ENCODE measurements at places on chromosomes 13 and 19.
A peak's percentile ranks its signal among the peaks of the same experiment; 100 is the strongest.

- H3K36me3 ChIP-seq = no peaks in the 10 kb centered on the region
- H3K4me3 ChIP-seq = no peak overlapping the region
- no peak overlapping the region for H3K27ac ChIP-seq
- H3K27me3 ChIP-seq = peaks cover 90% of the 10 kb centered on the region
Observed at GRCh38 chr13:78589206-78589605, 14.1 kb downstream of the POU4F1 start.

- no peaks in the 10 kb centered on the region for H3K36me3 ChIP-seq
- H3K4me1 ChIP-seq = peaks cover 32% of the 10 kb centered on the region
- no peak for DNase-seq
Observed at GRCh38 chr13:79782541-79783205, 301.7 kb downstream of the NDFIP2 start.

DNA sequence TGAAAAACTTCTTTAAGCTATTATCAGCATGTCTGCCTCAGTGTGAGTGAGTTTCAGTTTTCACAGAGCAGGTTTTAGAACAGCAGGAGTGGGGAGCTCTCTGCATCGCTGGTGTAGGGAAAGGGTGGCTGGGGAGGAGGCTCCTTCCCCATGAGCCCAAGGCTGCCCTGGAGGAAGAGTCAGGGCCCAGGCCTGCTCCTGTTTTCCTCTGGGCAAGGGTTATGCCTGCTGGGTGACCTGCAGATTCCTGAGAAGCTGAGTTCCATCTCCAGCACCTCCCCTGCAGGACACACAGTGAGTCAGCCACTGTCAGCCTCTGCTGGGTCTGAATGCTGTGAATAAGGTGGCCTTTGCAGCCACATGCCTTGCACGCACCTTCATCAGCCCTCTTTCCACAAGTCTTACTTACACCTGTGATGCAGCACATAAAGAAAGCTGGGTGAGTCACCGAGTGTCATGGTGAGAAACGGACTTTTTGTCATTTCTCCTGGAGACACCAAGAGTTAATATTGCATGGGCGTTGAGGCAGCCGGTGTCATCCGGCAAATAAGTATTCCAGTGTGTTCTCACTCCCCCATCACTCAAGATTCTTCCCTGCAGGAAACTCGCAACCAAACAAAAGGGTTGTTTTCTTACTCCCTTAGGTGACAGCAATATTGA, 186.4 kb upstream of the KL start:
- H3K4me3 ChIP-seq = peak overlapping the region; percentile 40
- no peak for DNase-seq
- no peaks in the 10 kb centered on the region for H3K36me3 ChIP-seq
- no peaks in the 10 kb centered on the region for H3K27me3 ChIP-seq
- peak overlapping the region; percentile 54 for H3K27ac ChIP-seq

DNA sequence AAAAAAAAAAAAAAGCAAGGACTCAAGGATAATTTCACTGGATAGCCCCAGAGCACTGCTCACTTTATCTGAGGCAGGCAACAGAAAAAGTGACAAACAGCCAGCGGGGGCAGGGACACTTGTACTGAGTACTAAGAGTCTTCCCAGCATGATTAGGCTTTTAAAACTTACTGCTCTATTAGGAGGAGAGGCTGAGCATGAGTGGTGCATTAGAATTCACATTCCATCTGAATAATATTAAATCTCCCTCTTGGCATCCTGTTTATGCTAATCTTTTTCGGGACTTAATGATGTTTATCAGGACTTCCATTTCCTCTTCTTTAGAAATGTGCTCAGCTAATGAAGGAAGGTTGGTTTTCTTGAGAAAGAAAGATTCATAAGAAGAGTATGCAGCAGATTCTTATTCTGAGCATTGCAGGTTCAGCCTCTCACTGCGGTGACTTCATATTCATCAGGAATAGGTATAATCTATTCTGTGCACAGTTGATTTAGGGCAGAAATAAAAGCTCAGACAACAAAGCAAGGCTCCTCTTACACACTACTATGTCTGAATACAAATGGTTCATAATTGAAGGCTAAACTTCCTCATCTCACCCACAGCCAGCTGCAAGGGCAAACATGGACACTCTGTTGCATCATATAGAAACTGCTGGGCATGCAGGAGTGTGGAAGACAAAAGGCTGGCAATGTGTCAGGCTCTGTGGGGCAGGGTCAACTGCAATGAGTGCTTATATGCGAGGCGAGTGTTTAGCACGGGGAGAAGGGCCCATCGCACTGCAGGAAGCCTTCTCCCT, 107.0 kb downstream of the KL start:
- no peaks in the 10 kb centered on the region for H3K27me3 ChIP-seq
- peaks cover 76% of the 10 kb centered on the region for H3K4me1 ChIP-seq
- no peak for DNase-seq
- H3K36me3 ChIP-seq = peaks cover 45% of the 10 kb centered on the region
- no peak overlapping the region for H3K4me3 ChIP-seq
- H3K27ac ChIP-seq = peak overlapping the region; percentile 78

DNA sequence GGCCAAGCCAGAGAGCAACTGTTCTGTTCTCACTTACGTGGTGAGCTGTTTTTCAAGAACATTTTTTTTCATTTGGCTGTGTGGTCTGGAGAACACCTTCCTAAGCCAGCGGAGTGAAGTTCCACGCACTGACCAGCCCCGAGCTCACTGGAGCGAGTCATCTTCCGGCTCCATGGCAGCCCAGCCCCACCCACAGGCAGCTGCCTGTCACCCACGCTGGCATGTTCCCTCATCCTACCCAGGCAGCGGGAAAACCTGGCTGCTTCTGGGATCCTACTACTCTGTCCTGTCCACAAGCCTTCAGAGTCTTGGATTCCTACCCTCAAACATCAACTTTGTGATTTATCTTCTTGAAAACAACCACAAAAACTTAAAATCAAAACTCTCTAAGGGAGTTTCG, 76.2 kb downstream of the GGACT start:
- H3K27ac ChIP-seq = peak overlapping the region; percentile 75
- no peaks in the 10 kb centered on the region for H3K27me3 ChIP-seq
- H3K36me3 ChIP-seq = peaks cover 3% of the 10 kb centered on the region
- peaks cover 62% of the 10 kb centered on the region for H3K4me1 ChIP-seq
- no peak overlapping the region for H3K4me3 ChIP-seq

DNA sequence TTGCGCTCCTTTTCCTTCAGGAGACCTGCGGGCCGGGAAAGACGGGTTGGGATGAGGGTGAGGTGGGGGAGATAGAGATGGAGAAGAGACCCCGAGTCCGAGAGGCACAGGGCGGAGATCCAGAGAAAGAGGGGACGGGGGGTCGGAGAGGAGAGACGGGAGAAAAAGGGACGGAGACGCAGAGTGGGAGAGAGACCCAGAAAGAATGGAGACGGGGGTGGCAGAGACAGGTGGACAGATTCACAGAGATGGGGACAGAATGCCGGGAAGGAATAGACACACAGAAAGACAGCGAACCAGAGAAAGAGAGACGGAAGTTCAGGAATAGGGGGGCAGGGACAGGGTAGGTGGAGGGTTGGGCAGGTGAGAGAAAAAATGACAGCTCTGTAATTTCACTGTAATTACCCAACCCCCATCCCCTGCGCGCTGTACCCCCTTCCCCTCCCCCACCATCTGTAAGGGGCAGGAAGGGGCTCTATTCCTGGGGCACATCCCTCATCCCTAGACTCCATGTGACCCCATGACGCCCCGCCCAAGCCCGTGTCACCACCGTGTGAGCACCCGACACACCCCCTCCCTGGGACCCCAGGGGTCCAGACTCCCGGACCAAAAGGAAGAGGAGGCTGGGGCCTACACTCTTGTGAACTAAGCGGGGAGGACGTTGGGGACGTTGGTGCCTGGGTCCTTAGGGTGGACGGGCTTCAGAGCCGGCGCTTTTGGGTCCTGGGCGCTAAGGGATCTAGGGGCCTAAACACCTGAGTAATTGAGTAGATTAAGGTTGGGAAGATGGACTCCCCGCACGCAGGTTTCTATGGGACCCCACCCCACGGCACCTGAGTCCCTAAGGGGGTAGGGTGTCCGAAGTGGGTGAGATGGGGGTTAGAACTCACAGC, 967 bp downstream of the DBP start:
- H3K27ac ChIP-seq = peak overlapping the region; percentile 100
- H3K4me1 ChIP-seq = peaks cover 60% of the 10 kb centered on the region
- H3K4me3 ChIP-seq = peak overlapping the region; percentile 96
- no peak for DNase-seq

DNA sequence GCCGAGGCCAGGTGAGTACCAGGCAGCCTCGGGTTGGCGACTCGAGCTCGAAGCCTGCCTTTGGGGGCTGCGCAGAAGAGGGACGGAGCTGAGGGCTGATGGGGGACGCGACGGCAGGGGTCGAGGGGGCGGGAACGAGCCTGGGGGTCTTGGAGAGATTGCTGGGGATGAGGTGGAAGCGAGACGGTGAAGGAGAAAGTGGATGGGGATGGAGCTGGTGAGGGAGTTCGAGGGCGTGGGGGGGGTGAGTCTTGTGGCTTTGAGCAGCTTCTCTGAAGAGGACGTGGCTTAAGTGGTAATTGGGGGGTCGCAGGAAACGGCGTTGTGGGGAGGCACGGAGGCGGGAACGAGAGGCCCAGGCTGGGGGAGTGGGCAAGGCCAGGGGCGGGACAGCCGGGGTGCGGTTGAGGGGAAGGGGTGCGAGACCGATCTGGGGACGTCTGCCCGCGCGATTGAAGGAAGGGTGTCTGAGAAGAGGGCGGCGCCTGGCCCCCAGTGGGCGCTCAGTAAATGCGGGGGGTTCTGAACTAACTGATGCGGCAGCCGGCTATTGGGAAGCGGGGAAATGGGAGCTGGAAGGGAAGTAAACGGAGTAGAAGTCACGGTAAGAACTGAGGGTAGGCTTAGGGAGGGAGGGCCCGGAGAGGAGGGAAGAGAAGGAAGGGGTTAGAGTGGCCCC, 426 bp downstream of the MYO9B start:
- peaks cover 2% of the 10 kb centered on the region for H3K36me3 ChIP-seq
- H3K4me3 ChIP-seq = peak overlapping the region; percentile 97
- H3K27me3 ChIP-seq = no peaks in the 10 kb centered on the region
- DNase-seq = no peak

GRCh38 chr13:32415019-32415418, 12.9 kb downstream of the N4BP2L1 start:
- no peak overlapping the region for H3K4me3 ChIP-seq
- DNase-seq = no peak
- peaks cover 8% of the 10 kb centered on the region for H3K36me3 ChIP-seq
- H3K27me3 ChIP-seq = no peaks in the 10 kb centered on the region

DNA sequence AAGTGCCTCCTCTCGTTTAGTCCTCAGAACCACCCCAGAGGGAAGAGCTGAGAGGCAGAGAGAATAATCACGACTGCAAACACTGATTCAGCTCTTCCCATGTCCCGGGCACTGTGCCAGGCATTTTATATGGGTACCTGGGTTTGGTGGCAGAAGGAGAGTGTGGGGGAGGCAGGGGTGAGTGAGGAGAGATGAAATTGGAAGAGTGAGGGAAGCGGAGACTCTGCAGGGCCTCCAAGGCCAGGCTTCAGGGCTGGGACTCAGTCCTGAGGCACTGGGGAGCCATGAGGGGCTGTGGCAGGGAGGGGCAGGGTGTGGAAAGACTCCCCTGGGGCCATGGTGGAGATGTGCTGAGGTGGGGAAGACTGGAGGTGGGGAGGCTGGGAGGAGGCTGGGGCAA, 8.7 kb downstream of the SYNGR4 start:
- no peak for DNase-seq
- H3K4me1 ChIP-seq = peaks cover 5% of the 10 kb centered on the region
- no peaks in the 10 kb centered on the region for H3K36me3 ChIP-seq
- H3K27me3 ChIP-seq = no peaks in the 10 kb centered on the region

GRCh38 chr19:58572026-58572817, 913 bp downstream of the MZF1 start:
- H3K27ac ChIP-seq = peak overlapping the region; percentile 99
- peaks cover 28% of the 10 kb centered on the region for H3K4me1 ChIP-seq
- peak overlapping the region; percentile 99 for H3K4me3 ChIP-seq
- H3K27me3 ChIP-seq = no peaks in the 10 kb centered on the region

DNA sequence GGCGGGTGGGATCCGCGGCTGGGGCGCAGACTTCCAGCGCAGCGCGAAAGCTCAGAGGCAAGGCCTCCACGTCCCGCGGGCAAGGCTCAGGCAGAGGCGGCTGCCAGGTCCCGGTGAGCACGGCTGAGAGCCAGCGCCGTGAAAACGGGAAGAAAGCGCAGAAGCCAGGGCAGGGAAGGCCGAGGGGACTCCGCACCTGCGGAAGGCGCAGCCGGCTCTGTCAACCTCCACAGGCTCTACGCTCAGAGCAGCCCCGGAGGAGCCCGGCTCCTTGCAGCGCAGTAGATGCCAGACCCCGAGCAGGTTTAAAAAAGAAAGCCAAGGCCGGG, 131.0 kb downstream of the RNF17 start:
- no peak overlapping the region for H3K4me3 ChIP-seq
- H3K27me3 ChIP-seq = no peaks in the 10 kb centered on the region
- DNase-seq = no peak
- no peaks in the 10 kb centered on the region for H3K4me1 ChIP-seq
- H3K36me3 ChIP-seq = peaks cover 18% of the 10 kb centered on the region

DNA sequence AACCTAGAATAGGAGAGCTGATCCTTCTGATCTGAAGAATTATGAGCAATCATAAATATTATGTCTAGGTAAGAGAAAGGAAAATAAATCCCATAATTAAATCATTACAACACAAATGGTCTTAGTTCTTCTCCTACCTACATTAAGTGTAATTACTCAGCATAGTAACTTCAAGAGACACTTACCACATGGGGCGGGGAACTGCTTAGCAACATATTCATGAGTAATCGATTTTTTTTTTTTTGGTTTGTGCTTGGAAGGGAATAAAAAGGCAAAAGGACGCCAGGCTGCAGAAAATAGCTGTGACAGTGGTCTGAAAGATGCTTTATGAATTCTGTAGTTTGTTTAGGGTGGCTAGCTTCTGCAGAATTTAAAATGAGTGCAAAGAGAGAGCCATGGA, 103.3 kb upstream of the HTR2A start:
- H3K4me3 ChIP-seq = no peak overlapping the region
- no peaks in the 10 kb centered on the region for H3K4me1 ChIP-seq
- no peaks in the 10 kb centered on the region for H3K36me3 ChIP-seq
- no peak overlapping the region for H3K27ac ChIP-seq
- H3K27me3 ChIP-seq = peaks cover 16% of the 10 kb centered on the region

DNA sequence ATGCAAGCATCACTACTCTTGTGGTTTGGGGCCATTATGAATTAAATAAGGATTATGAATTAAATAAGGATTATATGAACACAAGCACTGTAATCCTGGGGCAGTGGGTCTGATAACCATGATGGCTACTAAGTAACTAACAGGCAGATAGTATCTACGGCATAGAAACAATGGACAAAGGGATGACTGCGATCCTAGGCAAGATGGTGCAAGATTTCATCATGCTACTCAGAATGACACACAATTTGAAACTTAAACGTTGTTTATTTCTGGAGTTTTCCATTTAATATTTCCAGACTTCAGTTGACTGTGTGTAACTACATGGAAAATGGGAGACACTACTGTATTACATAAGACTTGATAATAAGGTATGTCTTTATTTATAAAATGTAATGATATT, 15.1 kb downstream of the KCNRG start:
- no peak overlapping the region for H3K4me3 ChIP-seq
- H3K36me3 ChIP-seq = peaks cover 8% of the 10 kb centered on the region
- H3K27ac ChIP-seq = no peak overlapping the region
- H3K4me1 ChIP-seq = peaks cover 18% of the 10 kb centered on the region
- H3K27me3 ChIP-seq = no peaks in the 10 kb centered on the region
